Activated CD4-positive, alpha-beta T cell treated with anti-CD3 and anti-CD28 coated beads, Interleukin-2, amount 50 U/mL, for 1 hour (primary cell): ENCODE measurements at places on chromosomes 13 and 19.

GRCh38 chr19:47719047-47719859 is 6.0 kb downstream of the EHD2 start:
- DNase-seq = no peak

DNA sequence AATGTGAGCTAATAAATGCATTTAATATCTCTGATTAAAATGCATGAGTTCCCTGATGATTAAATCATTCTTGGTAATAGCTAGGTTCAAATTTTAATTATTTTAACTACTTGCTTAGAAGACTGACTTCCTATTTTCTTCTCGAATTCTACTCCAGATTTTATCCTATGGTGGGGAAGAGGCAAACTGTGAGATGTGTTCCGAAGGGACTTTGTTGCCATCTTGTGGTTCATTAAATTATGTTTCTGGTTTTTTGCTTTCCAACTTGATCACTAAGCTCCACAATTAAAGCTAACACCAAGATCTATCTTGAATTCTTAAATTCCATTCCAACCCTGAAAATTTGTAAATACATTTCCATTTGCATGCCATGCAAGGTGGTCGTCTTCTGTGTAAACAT is 538.4 kb upstream of the PCDH20 start:
- no peak for DNase-seq

DNA sequence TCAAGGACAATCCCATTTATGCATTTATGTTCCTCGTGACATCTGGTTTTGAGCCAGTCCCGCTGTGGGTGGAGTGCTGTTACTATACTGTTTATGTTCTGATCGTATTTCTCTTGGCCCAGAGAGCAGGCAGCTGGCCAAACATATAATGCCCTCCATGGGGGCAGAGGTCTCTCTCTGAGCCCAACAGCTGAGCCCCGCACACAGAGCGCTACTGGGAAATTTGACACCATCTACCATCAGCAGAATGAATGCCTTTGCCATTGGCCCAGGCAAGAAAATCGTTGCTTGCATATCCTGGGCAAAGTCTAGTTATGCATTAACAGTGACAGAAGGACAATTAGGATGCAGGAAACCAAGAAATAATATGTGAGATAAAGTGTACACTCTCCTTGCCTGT is 126.8 kb upstream of the CACNA1A start:
- no peak for DNase-seq

- no peak for DNase-seq
Measured at GRCh38 chr13:37383046-37383445, 215.5 kb downstream of the POSTN start.

DNA sequence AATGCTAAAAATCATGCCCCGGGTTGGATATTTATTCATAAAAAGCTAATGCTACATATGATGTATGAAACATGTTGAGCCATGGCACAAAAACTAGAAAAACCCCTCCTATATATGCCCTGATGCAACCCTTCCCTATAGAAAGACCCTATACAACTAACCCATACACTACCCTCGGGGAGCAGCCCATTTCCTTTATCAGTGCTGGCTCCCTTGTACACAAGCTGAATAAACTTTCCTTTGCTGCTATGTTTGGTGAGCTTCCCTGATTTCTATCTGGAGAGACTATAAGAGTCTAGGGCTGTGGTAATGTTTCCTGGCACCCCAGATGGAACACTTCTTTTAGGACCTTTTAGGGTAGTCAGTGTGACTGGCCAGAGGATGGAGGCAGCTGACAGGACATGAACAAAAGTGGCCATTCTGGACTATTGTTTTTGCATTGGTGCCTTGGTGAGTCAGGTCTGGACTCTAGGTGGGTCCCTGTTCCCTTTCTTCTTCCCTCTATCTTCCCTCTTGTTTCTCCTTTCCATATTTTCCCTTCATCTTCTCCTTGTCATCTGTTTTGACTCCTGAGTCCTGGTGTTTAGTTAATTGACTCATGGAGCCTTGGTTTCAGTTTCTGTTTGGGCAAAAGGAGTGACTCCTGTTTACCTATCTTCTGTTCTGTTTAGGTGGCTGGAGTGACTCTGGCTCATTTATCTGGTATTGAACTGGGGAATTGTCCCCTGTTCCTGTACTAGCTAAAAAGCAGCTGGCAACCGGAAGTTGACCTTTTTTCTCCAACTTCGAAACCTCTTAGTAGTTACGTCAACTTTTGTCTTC is 1321.8 kb upstream of the PCDH9 start:
- no peak for DNase-seq

- peak; percentile 8 for DNase-seq
Measured at GRCh38 chr13:78121459-78122348, 203.1 kb upstream of the EDNRB start.
